ENCODE measurements at places on chromosomes 5 and 9.

DNA sequence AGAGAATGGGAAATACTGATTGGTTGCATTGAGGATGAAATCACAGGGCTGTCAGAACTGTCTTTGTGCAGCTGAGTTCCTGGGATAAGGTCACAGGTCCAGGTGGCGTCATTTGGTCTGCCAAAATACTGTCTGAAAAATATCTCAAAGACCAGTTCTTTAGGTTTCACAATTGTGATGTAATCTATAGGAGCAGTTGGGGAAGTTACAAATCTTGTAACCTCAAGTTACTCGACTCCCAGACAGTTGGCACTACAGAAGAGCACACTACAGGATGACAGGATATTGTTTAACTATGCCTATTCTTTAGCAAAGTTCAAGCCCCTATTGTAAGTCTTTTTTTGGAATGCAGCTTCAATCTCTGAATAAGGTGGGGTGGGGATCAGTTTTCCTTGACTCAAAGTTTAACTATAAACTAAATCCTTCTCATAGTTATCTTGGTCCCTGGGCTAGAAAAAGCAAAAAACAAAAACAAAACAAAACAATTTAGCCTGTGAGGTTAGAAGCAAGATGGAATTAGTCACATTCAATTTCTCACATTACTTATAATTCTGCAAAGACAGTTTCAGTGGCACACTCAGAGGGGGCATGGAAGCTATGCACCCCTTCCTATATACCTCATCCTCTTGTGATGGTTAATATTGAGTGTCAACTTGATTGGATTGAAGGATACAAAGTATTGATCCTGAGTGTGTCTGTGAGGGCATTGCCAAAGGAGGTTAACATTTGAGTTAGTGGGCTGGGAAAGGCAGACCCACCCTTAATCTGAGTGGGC lies 276.0 kb downstream of the AUH start:
- no peak for DNase-seq

GRCh38 chr5:106321242-106321641 lies 1349.5 kb downstream of the EFNA5 start:
- peak; percentile 11 for DNase-seq

DNA sequence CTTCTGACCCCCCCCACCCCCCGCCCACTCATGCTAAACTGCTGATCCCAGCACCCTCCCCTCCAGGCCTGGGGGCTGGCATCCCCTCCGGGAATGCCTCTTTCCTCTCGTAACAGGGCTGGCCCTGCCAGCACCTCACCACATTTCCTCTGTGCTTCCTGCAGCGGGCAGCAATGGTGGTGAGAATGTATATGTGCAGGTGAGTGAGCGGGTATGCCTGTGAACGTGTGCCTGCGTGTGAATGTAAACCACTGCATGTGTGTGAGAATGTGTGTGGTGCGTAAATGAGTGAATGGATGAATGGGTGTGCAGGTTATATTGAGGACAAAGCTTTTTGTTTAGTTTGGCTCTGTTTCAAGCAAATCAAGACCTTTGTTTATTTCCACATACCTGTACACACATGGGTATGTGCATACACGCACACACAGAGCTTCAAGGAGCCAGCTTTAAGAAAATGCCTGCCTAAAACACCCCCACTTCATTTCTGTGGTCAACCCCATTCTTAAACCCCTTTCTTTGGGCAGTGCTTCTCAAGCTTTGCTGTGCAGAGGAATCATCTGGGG lies 95.7 kb upstream of the SHB start:
- no peak for DNase-seq

- peak; percentile 73 for DNase-seq
Measured at GRCh38 chr5:41736641-41737040, 133.6 kb downstream of the OXCT1 start.

DNA sequence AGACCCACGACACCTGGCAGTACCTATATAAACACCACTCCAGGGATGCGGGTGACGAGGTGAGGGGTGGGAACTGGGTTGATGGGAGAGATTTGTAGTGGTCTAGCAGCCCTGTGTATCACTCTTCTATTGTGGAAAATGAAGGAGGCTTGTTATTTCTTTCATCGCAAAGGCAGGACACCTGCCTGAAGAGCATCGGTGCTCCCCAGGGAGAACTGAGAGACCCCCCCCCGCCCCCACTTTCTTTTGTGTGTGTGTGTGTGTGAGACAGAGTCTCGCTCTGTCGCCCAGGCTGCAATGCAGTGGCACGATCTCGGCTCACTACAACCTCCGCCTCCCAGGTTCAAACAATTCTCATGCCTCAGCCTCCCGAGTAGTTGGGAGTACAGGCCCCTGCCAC lies 8.3 kb upstream of the WDR5 start:
- DNase-seq: no peak

GRCh38 chr9:5784526-5785315 lies 48.2 kb downstream of the ERMP1 start:
- peak; percentile 53 for DNase-seq

DNA sequence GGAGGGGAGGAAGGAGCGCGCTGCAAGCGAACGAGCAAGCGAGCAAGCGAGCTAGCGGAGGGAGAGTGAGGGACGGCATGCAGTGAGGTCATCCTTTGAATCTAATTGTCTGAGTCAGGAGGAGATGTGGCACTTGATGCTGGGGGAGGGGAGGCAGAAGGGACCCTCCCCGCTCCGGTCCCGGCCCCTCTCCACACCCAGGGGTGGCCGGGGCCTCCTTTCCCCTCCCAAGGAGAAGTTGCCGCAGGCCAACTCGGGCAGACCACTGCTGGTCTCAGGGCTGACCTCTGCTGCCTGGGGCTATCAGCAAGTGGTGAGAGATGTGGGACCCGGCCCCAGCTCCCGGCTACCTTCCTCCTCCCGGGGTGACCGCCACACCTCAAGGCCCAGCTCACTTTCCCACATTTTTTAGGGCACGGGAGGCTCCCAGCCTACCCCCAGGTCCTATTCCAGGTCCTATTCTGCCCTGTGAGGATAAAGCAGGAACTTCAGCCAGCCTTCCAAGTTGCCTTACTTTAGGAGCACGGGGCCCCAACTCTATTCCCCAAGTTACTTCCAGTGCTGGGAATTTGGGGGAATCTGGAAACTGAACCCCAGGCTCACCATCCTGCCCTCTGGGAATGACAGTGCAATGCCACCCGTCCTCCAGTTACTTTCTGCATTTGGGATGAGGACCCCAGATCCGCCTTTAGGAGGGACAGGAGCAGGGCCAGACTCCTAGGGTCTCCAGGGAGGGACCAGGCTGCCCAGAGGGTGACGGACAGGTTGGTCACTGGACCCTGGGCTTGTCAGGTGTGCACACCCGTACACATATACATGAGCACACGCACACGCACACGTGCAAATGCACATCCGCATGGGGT lies 11.1 kb downstream of the CNTFR start:
- peak; percentile 62 for DNase-seq

- DNase-seq: no peak
Measured at GRCh38 chr5:74367241-74367733, 273.2 kb downstream of the ENC1 start.

DNA sequence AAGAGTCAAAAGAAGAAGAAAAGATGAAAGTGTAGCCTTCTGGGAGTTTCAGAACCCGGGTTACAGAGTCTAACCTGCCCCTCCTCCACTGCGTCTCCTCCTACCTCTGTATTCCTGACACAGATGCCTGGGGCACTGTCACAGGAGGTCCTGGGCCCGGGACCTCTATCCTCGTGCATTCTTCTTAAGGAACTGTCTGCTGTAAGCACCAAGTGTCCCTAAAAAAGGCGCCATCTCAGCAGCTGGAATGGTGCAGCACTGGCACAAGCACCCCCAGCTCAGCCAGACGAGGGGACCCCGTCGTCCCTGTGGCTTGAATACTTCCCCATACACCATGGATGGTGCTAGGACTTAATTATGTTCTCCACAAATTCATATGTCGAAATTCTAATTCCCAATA lies 35.8 kb upstream of the MVB12B start:
- no peak for DNase-seq

DNA sequence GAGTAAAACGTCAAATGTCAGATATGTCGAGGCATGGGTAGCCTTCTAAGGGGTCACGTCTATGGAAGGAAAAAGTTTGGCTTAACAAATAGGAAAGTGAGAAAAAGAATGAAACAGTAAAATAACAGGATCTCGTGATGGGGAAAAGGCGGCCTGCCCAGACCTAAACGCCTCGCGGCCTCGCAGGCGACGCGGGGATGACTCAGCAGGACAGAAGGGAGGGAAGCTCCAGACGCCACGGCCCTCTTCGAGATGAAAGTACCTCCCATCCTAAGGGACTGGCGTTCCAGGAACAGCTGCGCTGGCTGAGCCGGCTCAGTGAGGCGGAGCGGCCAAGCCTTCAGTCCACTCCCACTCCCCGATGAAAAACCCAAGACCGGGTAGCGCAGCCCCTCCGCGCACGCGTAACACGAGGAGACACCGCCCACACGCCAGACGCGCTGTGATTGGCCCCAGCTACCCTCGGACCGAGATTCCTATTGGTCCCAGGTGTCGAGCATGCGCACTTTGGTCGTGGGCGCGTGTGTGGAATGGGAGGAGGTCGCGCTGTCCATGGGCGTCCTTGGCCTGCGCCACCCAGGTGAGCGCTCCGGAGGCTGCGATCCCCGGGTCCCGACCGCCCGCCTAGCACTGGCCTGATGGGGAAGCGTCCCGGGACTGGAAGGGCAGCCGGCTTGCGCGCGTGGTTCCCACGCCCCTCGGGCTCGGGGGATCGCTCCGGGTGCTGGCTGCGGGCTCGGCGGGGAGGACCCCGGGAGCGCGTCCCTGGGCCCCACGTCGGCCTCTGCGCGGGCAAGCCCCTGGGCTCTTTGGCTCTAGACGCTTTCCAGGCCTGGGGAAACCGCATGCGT lies 588.5 kb downstream of the MTRR start:
- DNase-seq: peak; percentile 87

- no peak for DNase-seq
Measured at GRCh38 chr5:111859031-111859430, 102.0 kb upstream of the NREP start.

GRCh38 chr5:91365498-91365897 lies 17.6 kb downstream of the ARRDC3 start:
- DNase-seq: no peak

DNA sequence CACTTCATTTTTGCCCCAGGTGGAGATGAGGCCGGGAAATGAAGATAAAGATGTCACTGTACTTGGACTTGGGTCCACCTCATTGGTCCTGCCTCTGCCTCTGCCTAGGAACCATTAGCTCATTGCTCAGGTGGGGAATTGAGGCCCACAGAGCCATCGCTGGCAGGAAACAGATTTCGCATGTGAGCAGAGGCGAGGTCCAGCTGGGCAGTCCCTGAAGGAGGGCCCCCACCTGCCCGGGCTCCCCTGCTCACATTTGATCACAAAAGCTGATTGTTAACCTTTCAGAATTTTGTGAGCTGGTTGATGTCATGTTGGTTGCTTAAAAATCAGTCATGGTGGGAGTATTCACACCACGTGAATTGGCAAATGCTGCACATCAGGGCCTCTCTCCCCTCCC lies 273.8 kb upstream of the MVB12B start:
- DNase-seq: no peak

GRCh38 chr5:148853868-148854267 lies 27.5 kb downstream of the ADRB2 start:
- no peak for DNase-seq

DNA sequence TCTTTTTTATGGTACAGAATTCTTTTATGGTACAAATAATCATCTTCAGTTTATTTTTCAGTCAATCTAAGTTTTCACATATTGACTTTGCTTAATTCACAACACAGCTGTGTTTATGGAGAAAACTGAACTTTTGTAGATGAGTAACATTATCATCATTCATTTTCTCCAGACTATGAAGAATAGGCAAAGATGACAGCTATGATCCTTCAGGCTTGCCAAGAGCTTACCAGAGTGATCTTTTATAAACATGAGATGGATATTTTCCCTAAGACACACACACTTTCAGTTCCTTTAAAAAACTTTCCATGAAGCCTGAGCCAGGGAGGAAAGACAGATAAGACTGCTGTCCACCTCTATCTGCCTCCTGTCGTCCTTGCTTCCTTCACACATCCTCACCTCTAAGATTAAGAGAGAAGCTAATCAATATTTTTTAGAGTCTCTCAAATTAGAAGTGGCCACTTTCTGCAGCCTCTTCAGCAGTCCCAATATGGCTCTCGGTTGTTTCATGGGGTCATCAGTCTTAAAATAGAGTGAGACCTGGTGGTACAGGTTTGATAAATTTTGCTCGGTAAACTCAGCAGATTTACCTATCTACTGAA lies 108.1 kb upstream of the SLC27A6 start:
- peak; percentile 8 for DNase-seq

DNA sequence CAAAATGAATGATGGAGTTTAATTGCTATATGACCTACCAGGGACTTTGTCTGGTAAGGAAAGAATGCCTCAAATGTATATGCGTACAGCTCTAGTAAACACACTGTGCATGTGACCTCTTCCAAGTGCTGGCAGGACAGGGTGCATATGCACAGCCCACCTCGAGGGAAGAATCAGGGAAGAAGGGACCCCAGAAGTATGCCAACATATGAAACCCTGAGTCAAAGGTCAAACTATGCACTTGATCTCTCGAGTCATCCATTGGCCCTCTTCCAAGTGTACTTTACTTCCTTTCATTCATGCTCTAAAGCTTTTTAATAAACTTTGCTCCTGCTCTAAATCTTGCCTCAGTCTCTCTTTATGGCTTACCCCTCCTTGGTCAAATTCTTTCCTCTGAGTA lies 804.6 kb upstream of the COX7C start:
- no peak for DNase-seq

DNA sequence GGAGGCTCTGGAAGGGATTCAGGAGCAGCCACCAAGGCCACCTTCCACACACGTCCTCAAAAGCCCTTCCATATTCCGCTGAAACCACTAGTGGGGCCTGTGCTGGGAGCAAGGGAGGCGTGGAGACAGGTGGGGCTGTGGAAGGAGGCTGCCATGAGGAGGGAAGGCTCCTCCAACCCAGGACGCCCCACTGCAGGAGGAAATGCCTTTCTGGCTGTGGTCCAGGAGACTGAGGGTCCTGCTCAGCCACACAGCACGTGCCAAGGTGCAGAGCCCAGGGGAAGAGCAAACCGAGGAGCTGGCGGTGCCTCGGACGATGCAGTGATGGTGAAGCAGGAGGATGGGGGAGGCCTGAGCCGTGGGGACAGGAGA lies 49.5 kb downstream of the ADAMTS2 start:
- no peak for DNase-seq

DNA sequence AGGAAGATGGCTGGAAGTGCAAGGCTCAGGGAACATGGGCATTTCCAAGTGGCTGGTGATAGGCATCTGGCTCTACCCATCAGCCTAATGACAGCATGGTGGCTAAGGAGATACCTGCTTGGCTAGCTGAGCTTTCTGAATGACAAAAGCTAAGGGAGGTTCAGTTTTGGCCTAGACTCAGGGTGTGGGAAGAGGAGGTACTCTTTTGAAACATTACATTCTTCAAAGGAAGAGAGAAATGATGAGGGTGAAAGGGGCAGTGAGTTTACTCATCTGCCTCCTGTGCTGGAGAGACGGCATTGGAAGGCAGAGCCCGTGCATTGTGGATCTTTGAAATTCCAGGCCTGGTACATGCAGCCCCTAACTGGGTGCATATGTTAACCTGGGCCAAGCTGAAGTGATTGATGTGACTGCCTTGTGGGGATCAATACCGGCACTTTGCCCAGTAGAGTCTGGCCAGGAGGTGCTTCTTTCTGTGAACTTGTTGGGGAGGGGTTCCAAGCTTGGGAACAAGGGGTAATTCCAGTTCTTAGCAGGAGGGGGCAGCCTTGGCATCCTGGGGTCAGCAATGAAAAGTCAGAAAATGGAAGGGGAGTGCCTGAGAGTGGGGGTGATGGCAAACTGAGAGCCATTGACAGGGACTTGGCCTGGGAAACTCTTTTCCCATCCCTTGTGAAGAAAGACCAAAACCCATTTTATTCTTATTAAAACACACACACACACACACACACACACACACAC lies 108.6 kb downstream of the ACER2 start:
- no peak for DNase-seq

Data from amniotic epithelial cell (primary cell).